Muscle of back (tissue), 13 donors: ENCODE measurements at places on chromosomes 11 and 22. TPM values are rescaled to one million over a fixed set of nuclear protein-coding genes. Genes with fewer than 3 reads are reported as not detected.

DNA sequence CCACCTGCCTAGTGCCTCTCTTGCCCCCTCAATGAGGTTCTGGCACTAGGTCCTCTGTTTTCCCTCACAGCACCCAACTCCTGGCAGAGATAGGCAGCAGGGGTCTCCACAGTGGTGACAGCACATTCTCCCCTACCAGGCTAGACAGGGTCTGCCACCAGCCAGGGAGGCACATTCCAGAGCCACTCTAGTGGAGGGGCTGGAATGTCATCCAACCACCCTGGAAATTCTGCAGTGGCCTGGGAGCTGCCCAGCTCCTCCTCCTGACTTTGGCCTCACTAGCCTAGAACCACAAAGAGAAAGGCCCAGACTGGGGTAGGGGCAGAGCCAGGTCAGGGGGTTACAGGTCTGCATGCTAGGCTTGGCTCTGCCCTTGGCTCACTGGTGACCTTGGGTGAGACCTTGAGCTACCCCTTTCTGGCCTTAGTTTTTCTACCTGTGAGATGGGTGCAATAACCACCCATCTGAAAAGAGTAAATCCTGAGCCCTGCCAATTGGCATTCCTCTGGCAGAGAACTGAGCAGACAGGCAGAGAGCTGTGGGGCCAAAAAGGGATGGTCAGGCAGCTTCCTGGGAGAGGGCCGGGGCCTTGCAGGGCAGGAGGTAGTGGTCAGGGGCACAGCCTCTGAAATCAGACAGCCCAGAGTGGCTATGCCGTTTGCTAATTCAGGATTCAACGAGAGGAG lies 7.1 kb downstream of the P2RY2 start:
- no peak for DNase-seq

GRCh38 chr11:70854901-70855556 lies 397.3 kb downstream of the SHANK2 start:
- no peak for DNase-seq

- DNase-seq: no peak
These were observed 149.3 kb downstream of the CACNA1I start for GRCh38 chr22:39719559-39720450.

- DNase-seq: no peak
These were observed 71.6 kb downstream of the CDKN1C start for GRCh38 chr11:2813968-2814367.

- DNase-seq: no peak
These were observed 155.7 kb downstream of the CWF19L2 start for GRCh38 chr11:107301878-107302277.

GRCh38 chr11:71999362-71999761 lies 653 bp downstream of the IL18BP start:
- DNase-seq: no peak

- DNase-seq: no peak
These were observed 195.3 kb upstream of the BLID start for GRCh38 chr11:122311216-122311755.

DNA sequence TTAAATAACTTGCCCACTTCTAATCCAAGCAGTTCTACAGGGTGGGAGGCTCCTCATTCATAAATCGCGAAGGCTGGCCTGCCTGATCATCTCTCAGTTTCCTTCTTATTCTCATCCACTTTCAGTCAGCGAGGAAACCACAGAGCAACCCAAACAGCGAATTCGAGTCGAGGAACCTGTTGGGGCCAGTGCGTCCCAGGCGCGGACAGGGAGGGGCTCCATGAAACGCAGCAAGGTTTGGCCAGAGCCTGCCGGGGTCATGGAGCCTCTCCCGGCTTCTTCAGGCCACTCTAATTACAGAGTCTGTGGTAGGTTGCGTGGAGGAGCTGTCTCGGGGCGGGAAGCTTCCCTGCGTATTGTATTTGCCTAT lies 741 bp upstream of the NAV2 start:
- DNase-seq: no peak

- no peak for DNase-seq
These were observed 54.9 kb downstream of the EXT2 start for GRCh38 chr11:44150401-44150800.

DNA sequence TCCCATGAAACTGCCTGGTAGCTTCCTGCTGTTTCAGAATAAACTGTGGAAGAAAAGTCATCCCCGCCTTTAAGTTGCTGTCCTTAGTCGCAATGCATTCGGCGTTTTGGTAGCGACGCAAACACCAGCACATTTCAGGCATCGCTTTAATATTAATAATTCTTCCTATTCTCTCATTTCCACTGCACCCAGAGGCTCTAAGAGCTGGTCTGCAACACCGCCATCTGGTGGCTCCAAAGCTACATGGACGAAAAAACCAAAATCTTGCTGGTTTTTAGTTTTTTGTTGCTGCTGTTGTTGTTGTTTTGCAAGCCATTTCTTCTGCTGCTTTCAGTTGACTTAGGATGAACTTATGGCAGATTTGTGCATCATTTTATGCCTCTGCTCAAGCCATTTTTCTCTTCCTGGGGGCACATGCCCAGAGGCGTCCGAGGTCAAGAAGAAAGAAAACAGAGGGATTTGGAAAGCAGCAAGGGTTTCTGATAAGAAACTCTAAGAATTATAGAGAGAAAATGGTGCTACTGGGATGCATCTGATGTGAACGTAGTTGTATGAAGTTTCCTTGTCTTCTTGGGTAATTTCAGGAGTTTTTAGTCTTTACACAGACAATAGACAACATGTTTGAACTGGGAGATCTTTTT lies 345.4 kb upstream of the KIRREL3 start:
- DNase-seq: peak; percentile 47

- DNase-seq: peak; percentile 83
These were observed 153.9 kb upstream of the ZC3H12C start for GRCh38 chr11:109939166-109939810.

DNA sequence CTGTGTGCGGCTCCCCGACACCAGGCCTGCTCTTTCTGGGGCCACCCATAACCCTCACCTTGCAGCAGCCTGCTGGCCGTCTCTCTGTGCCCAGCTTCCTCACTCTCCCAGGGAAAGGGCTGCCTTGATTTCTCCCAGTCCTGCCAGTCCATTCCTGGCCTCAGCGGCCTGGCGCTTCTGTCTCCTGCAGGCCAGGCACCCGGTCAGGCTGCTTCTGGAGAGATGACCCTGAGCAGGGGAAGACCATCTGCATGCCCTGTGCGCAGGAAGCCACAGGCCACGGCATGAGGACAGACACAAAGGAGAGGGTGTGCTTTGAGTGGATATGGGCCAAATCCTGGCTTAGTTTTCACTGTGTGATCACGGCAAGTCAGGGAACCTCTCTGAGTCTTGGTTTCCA lies 86.2 kb downstream of the TSPAN18 start:
- no peak for DNase-seq

DNA sequence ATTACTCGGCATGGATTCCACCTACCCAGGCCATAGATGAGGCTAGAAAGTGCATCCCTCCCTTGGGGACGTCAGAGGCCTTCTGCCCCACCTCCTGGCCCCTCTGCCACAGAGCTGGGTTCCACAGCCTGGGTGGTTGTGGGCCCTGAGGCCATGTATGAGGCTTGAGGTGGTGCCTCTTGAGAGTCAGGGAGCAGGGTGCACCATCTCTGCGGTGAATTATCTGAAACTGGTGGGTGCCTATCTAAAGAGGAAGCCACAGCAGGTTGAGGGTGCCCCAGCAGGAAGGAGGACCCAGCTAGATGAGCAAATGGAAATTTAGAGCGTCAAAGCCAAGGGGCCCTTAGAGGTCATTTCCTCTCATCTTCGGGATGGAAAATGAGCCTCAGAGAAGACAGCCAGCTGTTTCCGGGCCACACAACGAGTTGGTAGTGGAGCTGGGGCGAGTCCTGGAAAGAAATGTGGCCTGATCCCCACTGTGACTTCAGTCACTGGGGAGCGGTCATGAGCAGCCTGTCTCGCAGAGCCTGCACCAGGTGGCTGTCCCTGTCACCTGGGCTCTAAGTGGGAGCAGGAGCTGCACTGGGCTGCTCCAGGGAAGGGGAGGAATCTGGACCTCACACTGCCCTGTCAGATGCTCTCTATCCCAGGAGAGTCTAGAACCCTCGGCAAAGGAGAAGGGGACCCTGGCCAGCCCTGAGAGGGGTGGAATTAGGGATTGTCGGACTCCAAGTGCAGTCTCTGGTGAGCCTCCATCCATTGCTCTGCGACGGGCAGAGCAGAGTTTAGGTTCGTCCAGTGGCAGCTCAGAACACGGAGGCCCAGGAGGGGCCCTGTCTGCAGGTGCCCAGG lies 7.3 kb downstream of the ADORA2A start:
- DNase-seq: peak; percentile 92

DNA sequence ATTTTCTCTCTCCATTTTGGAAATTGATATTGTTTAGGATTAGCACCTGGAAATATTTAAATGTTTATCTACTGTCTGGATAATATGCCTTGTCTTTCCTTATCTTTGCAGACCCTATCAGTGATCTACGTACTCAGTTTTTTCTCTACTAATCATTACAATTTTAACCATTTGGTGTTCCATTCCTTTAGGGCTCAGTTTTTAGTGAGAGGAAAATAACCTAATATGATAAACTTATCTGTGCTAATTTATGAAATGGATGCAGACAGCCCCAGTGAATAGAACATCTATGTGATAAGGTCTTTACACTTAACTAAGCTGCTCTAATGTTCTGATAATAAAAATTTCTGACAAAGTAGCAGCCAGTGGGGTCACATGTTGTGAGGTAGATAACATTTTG lies 68.5 kb downstream of the SVIP start:
- no peak for DNase-seq

DNA sequence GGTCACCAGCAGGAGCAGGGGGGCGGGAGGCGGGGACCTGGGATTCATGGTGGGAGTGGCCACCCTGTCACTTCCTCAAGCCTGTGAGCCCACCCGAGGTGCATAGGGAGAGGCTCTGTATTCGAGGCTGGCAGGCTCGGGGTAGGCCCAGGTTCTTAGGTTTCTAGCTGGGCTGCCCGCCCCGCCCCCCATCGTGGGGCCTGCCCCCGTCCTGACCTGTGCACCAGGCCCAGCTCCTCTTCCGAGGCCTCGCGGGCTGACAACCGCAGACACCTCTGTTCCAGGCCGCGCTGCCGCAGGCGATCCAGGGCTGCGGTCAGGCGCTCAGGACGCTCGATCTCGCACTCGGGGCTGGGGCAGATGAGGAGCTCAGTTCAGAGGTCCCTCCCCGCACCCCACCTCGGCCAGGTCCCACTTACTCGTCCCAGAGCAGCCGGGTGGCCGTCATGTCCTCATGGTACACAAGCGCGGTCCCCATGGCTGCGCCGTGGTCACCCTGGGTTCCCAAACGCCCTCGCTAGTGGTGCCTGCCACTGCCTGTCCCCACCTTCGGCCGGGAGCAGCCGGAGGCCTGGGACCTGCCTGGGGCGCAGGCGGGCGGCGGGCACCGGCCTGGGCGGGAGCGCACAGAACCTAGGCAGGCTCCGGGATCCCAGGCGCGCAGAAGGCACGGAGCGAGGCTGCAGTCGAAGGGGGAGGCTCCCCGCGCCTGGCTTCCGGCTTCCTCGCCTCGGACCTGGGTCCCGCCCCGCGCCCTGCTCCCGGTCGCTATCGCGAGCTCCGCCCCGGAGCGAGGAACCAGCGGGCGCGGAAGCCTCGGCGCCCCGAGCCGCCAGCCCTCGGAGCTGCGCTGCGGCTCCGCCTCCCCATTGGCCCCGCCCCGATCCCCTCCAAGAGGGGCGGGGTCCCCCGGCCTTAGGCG lies at the start of gene HDAC10:
HDAC10 (minus strand) TSS at position 711 of the 922 bp plus-strand sequence; CDS start at position 478, 233 bp downstream.
- DNase-seq: peak; percentile 88

DNA sequence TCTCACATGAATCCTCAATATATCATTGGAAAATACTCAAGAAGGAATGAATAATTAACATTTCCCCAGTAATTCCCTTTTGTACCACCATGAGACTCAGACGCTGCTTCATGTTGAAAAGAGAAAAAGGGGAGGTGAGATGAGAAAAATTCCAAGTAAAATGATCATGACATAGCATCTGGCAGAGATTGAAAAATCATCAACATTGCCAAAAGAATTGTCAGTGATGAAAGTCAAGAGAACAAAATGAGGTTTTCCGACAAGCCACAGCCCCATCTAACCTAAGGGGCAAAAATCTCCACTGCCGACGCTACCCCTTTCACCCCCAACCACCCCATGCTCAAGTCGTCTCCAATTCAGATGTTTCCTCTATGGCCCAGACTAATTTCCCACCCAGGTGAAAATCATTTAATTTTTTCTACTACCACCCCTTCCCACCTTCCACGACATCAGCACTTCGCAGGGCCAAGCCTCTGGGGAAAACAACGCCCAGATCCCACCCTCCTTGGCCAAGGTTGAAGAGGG lies 1.2 kb downstream of the RAB6A start:
- DNase-seq: peak; percentile 40

GRCh38 chr11:118565051-118565450 lies 680 bp downstream of the IFT46 start:
- peak; percentile 61 for DNase-seq

- DNase-seq: no peak
These were observed 122.0 kb downstream of the SLC17A6 start for GRCh38 chr11:22460181-22460580.

The DDIAS gene
- 3.1 TPM for polyA plus RNA-seq

The TYR gene
- polyA plus RNA-seq: not detected

The RBMXL2 gene
- not detected for polyA plus RNA-seq

The HEPN1 gene
- polyA plus RNA-seq: not detected

The HMOX1 gene
- polyA plus RNA-seq: 16.6 TPM

The SLC43A3 gene
- 43.0 TPM for polyA plus RNA-seq

The MIOX gene
- not detected for polyA plus RNA-seq

The DBX1 gene
- polyA plus RNA-seq: 3.5 TPM

The HEPACAM gene
- polyA plus RNA-seq: 0.15 TPM

The SMIM35 gene
- polyA plus RNA-seq: not detected

The KCNJ1 gene
- 0.55 TPM for polyA plus RNA-seq
